Right renal pelvis (tissue), 4 donors: ENCODE measurements at places on chromosomes 4 and X. TPM values are rescaled to one million over a fixed set of nuclear protein-coding genes. Genes with fewer than 3 reads are reported as not detected.

GRCh38 chrX:53421125-53421524 lies 1.3 kb downstream of the SMC1A start:
- DNase-seq: no peak

GRCh38 chrX:37926700-37927099 lies 79.3 kb upstream of the DYNLT3 start:
- peak; percentile 3 for DNase-seq

DNA sequence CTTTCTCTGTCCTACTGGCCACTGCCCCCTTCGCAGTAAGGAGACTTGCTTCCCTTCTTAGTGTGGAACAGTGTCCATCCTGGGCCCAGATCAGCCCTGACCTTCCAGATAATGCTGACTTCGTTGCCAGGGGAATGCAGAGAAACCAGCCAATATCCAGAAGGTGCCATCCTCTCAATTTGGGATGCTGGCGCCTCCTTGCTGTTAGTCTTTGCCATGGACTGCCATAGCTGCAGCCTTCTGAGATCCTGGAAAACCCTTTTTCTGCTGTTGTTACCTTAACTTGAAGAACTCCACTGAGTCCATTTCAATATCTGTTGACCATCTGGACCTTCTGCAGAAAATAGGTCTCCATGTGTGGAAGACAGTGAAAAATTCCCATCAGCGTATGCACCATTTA lies 21.8 kb downstream of the RAI2 start:
- no peak for DNase-seq

DNA sequence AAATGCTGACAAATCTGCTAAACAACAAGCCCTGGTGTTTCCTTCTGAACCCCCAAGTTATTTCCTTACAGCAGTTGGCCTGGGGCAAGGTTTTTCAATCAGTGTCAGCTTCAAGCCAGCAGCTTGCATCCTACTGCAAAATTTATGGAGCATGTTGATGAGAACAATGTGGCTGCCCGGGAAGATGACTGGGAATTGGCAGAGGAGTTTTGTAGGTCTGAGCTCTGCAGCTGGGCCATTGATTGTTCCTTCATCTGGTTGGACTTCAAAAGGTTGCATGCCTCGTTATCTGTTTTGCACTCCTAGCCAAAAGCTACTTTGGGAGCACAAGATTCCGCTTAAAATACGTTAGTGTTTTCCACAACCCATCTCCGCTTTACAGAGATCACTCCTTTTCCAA lies 1030.3 kb upstream of the LCORL start:
- no peak for DNase-seq

GRCh38 chr4:150367326-150367725 lies 214.6 kb upstream of the MAB21L2 start:
- no peak for DNase-seq

- DNase-seq: no peak
Measured at GRCh38 chr4:154307451-154307850, 184.1 kb downstream of the DCHS2 start.

DNA sequence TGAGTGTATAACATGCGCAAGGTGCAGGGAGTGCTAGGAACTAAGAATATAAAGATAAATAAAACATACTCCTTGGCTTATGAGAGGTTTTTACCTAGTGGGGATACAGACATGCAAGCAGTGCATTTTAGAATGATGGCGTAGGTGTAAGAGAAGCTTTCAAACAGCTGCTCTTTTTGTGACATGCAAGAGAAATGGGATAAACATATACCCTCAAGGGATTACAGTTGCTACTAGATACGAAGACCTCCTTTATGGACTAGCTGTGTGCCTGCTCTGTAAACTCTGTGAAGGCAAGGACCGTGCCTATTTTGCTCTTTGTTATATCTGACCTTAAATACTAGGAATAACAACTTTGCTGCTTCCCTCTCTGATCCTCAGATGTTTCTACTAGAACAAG lies 39.0 kb upstream of the SLITRK4 start:
- no peak for DNase-seq

DNA sequence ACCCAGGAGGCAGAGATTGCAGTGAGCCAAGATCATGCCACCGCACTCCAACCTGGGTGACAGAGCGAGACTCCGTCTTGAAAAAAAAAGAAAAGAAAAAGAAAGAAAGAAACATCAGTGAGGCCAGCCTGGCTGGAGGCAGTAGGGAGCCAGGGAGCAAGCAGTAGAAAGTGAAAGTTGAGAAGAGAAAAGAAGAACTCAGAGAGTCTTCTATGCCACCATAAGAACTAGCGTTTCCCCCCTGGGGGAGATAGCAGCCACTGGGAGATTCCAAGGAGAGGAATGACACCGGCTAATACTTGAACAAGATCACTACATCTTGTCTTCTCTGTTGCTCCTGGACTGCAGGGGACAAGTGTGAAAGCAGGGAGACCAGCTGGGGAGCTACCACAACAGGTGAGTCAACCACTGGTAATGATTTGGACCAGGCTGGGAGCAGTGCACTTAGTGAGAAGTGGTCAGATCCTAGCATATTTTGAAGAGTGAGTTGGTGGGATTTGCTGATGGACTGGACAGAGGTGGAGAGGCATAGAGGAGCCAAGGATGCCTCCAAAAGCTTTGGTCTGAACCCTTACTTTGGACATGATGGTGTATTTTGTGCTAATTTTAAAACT lies 33.4 kb downstream of the SLC2A9 start:
- no peak for DNase-seq

- DNase-seq: no peak
Measured at GRCh38 chr4:172892300-172892699, 276.3 kb upstream of the GALNT7 start.

GRCh38 chrX:94758130-94758529 lies 1084.1 kb downstream of the FAM133A start:
- DNase-seq: no peak

DNA sequence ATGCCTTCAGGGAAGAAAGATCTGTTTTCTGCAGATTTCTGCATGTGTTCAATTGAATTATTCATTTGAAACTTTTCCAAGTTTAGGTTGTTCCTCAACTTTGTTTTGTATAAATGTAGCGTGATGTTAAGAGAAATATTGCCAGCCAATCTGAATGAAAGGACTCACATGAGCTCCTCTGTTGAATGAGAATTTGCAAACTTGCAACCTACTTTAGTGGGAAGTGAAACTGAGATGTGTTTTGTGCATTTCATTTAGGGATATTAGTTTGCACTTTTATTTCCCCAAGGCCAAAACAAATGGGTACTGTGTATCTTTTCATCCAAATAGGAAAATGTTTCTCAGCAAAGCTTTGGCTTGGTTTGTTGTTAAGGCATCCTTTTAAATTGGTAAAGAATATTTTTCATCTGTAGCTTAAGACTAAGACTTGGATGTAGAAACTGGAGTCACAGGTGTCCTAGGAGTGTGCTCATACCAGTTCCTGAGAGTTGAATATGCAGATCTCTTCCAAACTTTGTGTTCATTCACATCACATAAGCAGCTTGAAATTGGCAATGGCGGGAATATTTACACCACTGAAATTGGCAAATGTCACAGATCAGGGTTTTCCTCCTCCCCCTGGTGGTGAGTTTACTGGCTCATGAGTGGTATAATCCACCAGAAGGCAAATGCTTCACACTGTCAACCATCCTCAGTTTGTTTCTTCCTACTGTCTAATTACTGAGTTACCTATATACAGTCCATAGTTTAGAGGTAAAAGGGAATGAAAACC lies 193.6 kb upstream of the BANK1 start:
- DNase-seq: no peak

STATH gene
- 0.26 TPM for polyA plus RNA-seq

PPEF2 gene
- not detected for polyA plus RNA-seq
